ENCODE measurements at places on chromosomes 1 and 21.

- no peak for DNase-seq
These were observed 126.4 kb downstream of the NEK7 start for GRCh38 chr1:198283222-198283621.

DNA sequence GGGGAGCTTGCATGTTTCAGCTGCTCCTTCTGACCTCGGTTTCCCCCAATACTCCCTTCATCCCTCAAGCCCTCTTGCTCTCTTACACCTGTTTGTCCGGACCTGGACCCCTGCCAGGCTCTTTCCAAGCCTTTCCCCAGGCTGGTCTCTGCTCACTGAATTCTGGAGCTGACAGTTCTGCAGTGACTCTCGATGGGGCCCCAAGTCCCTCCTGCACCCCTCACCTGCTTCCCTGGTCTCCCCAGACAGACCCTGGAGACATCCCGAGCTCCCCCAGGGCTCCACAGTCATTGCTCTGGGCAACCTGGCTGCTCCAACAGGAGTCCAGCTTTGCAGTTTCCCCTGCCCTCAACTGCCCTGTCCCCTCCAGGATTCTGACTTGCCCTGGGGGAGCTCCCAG is 198.6 kb downstream of the GRIK3 start:
- no peak for DNase-seq

- DNase-seq: no peak
These were observed 24.8 kb downstream of the ATPAF1 start for GRCh38 chr1:46643368-46643775.

- DNase-seq: no peak
These were observed 35.8 kb upstream of the GRIK3 start for GRCh38 chr1:37070126-37070525.

GRCh38 chr1:119316870-119317416 is 51.6 kb upstream of the HAO2 start:
- no peak for DNase-seq

- DNase-seq: no peak
These were observed 124.9 kb downstream of the CAPN8 start for GRCh38 chr1:223540485-223541106.

DNA sequence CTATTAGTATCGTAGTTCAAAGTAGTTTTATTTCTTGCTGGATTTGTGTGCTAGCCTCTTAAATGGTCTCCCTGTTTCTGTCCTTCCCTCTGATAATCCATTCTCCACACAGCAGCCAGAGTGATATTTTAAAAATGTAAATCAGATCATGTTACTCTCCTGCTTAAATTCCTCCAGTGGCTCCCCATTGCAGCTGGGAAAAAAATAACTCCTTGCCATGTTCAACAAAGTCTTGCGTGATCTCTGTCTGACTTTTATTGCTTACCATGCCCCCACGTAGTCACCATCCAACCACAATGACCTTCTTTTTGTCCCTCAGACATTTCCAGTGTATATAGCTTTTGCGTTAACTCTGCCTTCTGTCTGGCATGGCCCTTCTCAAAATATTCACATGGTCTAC is 178.8 kb downstream of the FGGY start:
- no peak for DNase-seq

DNA sequence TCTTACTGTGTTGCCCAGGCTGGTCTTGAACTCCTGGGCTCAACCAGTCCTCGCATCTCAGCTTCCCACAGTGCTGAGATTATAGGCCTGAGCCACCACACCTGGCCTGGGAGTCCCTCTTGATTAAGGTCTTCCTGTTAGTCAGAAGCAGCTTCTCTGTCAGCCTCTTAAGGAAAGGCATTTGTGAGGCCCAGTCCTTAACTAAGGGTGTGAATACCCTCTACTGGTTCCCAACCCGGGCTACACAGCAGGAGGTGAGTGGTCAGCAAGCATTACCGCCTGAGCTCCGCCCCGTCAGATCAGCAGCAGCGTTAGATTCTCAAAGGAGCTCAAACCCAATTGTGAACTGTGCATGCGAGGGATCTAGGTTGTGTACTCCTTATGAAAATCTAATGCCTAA is 117.2 kb downstream of the DYRK1A start:
- no peak for DNase-seq

DNA sequence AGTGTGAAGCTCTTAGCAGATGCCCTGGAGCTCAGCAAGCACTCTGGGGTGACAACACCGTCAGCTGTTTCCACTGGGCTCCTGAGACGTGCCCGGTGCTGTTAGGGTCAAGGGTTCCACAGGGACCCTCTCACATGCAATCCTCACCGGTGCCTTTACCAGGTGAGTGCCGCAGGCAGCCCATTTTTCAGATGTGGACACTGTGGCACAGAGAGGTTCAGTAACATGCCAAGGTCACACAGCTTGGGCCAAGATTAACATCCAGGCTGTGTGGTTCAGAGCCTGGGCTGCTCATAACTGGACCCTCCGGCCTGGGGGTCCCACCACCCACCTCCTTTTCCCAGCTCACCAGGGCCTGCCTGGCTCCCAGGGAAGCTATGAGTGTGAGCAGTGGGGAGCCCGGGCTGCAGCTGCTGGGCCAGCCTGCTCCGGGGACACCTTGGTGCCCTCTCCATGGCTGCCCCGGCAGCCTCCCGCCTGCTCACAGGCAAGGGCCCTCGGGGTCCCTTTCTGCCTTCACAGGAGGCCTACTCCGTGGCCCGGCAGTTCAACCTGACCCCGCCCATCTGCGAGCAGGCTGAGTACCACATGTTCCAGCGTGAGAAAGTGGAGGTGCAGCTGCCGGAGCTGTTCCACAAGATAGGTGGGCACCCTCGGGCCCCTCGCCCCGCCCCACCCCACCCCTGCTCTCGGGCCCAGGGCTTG is 49.3 kb downstream of the KCNAB2 start:
- no peak for DNase-seq

GRCh38 chr1:192476802-192477298 is 98.7 kb upstream of the RGS1 start:
- no peak for DNase-seq

DNA sequence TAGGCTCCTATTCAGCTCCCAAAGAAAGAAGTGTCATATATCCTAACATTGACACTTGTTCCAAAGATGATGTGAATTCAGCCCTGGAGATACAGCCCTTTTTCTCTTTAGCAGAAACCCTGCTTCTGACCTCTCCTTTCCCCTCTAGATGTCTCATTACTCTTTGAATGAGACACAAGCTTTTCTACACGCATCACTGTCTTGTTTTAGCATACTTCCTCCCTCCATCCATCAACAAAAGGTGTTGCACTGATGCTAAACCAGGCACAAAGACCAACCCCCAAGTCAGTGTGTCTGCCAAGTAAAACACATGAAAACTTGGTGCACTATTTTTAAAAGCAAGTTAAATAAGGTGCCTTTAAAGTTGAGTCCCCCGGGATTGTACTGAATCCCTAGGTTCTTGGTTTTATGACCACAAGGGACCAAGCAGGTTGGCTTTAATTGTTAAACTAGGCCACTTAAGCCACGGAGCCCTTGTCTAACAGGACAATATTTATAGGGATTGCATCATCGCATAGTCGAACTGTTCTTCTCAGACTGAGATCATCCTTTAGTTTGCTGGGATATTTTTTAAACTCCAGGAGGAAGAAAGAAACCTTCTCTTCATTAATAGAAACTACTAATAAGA is 101.0 kb upstream of the GUCA2B start:
- no peak for DNase-seq

DNA sequence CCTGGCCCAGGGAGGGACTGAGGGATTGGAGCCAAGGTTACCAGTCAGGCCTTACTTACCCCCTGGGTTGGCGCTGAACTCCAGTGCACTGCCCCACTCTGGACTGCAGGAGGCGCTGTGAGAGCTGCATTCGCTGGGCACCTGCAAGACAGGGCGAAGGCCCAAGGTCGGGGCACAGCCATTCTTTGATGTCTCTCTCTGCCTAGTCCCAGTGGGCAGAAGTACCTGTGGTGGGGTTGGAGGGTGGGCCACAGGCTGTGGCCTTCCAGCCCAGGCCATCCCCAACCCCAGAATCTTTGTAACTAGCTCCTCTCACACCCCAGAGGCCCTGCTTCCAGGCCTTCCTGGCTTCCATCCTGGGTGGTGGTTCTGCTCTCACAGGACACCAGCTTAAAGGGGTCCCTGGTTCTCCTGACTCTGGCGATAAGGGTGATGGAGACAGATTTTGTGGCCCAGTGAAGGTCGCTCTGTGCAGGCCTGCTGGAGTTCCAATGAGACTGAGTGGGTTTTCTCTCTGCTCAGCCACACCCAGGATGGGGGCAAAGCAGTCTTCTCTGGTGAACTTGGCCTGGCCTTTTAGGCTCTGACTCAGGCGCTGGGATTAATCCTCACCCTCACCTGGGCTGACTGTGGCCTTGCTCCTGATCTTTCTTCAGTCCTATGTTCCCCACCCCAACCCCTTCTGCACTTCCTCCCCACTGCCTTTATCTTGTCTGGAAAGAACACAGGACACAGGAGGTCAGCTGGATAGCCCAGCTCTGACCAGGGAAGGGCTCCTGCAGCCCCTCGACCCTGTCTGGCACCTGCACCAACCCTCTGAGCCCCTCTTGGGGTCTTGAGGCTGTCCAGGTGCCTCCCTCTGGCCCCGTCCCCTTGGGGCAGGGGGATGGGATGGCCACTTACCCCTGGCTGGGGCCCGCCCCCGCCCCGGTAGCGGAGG is 954 bp downstream of the MYOG start:
- DNase-seq: no peak

DNA sequence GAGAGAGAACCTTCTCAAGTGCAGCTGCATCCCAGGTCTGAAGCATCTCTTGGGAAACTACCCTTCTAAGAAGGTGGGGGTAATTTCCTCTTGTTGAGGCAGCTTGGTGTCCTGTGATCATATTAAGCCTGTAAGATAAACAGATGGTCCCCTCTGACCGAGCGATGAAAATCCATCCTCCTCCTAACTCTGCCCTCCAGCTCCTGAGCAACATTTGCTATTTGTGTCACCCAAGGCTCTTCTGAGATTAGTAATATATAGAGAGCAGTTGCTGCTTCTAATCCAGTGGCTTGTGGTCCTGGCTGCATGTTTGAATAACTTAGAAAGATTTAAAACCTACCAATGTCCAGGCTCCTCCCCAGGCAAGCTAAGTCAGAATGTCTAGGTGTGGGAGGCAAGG is 123.7 kb downstream of the DISC1 start:
- DNase-seq: no peak

DNA sequence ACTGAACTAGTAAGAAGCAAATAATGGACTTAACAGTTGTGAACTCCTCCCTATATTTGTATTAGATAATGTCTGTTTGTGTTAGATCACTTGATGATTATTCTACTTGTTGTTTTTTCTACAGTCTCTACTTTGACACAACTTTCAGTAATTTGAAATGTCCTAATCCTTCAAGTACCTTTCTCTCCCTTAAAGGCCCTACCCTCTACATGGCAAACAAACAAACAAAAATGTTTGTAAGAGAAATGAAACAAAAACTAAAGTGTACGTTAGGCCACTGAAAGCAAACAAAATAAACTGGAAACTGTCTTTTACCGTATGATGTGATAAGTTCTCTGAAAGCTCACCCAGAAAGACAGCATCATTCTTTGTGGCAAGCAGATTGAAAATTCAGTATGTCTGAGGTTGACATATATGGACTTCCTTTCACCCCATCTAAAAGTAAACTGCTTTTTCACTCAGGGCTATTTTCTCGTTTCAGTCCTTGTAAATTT is 255.9 kb upstream of the SNX7 start:
- DNase-seq: no peak

- DNase-seq: no peak
These were observed 367.6 kb upstream of the ZRANB2 start for GRCh38 chr1:71448444-71448843.

- no peak for DNase-seq
These were observed 58.6 kb downstream of the RRAGC start for GRCh38 chr1:38800720-38801671.

DNA sequence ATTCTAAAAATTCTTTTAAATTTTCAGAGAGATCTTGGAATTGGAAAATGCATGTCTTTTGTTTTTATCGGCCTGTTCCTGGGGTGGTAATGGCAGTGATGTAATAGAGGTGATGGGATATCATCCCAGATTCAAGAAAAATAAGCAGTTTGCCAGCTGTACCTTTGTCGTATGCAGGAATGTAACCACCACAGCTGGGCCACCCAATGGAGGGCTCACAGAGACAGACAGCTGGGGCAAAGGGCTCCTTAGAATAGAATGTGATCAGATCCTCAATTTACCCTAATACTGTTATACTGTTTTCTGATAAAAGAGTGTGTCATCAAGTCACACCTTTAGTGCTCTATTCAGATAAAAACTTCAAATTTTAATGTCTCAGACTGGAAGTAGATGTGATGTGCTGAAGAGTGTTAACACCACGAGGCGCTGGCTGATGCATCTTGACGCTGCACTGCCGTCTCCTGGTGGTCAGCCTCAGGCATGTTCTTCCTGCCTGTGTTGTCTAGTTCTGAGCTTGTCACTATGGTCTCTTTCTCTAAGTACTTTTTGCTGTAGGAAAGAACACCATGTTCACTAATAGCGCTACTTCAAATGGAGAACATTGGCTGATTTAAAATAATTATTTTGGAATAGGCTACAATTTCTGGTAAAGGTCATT is 78.8 kb downstream of the C1orf21 start:
- DNase-seq: no peak

DNA sequence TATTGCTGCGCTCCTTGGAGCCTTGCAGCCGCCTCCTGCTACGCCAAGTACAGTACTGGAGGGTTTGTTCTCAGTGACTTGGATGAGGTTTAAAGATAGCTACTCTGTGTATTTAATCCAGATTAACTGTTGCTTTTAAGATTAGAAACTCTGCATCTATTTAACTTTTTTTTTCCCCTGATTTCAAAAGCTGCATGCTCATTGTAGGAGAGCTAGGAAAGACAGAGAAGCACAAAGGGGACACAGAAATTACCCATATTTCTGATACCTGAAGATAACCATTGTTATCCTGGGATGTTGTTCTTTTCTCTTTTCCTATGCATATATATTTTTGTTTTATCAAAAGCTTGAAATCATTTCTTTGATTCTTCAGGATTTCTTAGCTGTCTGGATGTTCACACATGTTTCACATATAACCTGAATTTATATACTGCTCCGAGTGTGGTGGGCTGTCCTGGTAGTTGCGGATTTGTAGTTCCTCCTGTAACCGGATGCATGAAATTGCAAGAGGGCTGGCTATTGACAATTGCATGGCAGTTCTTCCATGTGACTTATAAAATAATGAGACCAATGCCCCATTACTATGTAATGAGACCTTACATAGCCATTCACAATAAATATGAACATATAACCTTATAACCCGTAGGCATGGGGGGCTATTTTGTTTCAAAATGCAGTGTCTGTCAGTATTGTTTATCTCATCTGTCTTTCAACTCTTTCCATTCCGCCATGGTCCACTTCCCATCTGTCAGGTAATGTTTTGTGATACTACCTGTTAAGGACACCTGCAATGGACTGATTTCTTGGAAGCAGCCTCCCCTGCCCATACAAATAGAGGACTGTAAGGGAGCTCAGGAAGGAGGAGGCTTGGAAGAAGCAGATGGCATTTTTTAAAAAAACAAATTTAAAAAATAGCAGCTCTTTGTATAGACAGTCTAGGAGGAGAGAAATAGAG is 1.4 kb downstream of the RAVER2 start:
- DNase-seq: no peak
